Spinal cord (tissue), 10 donors: ENCODE measurements at places on chromosomes 11 and 22. TPM values are rescaled to one million over a fixed set of nuclear protein-coding genes. Genes with fewer than 3 reads are reported as not detected.

Gene YPEL4
- 3.3 TPM for total RNA-seq

Gene OR51E2
- 0.39 TPM for total RNA-seq

Gene OR51B4
- total RNA-seq = 0.17 TPM

Gene LBHD1
- total RNA-seq = 2.9 TPM

Gene CRYBB1
- total RNA-seq = 3.1 TPM

Gene PATE4
- not detected for total RNA-seq

DNA sequence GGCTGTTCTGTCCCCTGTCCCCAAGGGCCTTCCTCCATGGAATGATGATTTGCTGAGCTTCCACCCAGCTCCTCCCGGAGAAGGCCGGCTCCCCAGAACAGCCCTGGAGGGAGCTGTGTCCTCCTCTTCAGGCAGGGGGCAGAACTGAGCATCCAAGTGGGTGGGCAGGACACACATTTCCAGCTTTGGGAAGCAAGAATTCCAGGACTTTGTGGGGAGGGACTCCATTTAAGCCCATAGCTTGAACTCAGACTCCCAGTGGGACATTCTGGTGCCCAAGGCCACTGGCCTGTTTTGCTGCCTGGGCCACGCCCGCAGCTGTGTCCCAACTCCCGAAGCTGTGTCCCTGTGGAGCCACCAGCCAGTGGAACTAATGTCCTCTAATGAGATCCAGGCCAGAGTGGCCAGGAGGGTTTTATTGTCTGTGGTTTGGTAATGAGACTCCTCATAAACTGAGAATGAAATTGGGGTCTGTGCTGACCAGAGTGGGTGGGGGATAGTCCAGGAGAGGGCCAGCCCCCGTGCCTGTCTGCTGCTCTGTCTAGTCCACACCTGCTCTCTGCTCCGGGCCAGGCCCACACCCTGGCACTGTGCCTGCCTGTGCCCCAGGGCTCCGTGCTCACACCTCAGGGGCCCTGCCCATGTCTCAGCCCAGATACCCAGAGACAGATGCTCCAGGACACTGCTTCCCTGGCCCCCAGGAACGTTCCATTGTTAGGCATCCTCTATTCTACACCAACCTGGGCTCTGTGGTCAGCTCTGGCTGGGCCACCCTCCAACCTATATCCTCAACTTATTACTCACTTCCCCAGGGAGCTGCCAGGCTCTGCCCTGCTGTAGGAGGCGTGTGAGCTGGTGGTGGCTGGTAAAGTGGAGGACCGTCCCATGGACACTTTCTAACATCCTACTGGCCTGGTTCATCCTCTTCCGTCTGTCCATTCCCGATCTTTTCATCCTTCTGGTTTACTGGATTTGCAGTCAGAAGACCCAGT lies 7.6 kb downstream of the NECTIN1 start:
- peaks cover 2% of the 10 kb centered on the region for H3K27me3 ChIP-seq
- no peak overlapping the region for H3K4me3 ChIP-seq
- peaks cover 67% of the 10 kb centered on the region for H3K4me1 ChIP-seq

- no peak overlapping the region for H3K27ac ChIP-seq
- H3K4me1 ChIP-seq = peaks cover 41% of the 10 kb centered on the region
- peak; percentile 18 for DNase-seq
- H3K4me3 ChIP-seq = no peak overlapping the region
- no peaks in the 10 kb centered on the region for H3K36me3 ChIP-seq
Measured at GRCh38 chr11:120061036-120061760, 76.7 kb downstream of the TRIM29 start.

DNA sequence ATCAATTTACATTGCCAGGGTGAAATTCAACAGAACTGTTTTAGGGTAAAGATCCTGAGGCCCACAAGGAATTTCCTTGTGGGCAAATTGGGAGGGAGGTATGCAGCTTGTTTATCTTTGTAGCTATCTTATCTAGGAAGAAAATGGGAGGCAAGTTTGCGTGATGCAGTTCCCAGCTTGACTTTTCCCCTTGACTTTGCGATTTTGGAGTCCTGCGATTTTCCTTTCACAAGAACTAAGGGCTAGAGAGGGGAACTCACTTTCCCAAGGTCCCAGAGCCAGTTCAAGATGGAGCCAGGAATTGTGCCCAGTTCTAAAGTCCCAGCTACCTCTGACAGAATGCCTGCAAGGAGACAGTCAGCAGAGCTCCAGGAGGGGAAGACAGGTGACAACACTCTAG lies 30.7 kb downstream of the RIBC2 start:
- no peak for DNase-seq
- no peaks in the 10 kb centered on the region for H3K27me3 ChIP-seq
- H3K36me3 ChIP-seq = no peaks in the 10 kb centered on the region
- peaks cover 12% of the 10 kb centered on the region for H3K4me1 ChIP-seq

- no peak for DNase-seq
- no peak overlapping the region for H3K27ac ChIP-seq
- H3K4me1 ChIP-seq = no peaks in the 10 kb centered on the region
- no peaks in the 10 kb centered on the region for H3K36me3 ChIP-seq
Measured at GRCh38 chr11:28767574-28767973, 659.4 kb downstream of the METTL15 start.

- H3K27ac ChIP-seq = no peak overlapping the region
- H3K4me1 ChIP-seq = peaks cover 15% of the 10 kb centered on the region
- no peak overlapping the region for H3K4me3 ChIP-seq
- peaks cover 17% of the 10 kb centered on the region for H3K27me3 ChIP-seq
Measured at GRCh38 chr11:69839516-69839915, 20.3 kb upstream of the FGF3 start.

GRCh38 chr11:12469451-12469850 lies 92.1 kb downstream of the PARVA start:
- no peaks in the 10 kb centered on the region for H3K36me3 ChIP-seq
- no peak for DNase-seq
- H3K4me1 ChIP-seq = peaks cover 7% of the 10 kb centered on the region
- H3K27me3 ChIP-seq = no peaks in the 10 kb centered on the region

- H3K4me1 ChIP-seq = no peaks in the 10 kb centered on the region
- no peak overlapping the region for H3K27ac ChIP-seq
- no peak overlapping the region for H3K4me3 ChIP-seq
Measured at GRCh38 chr11:61307354-61307753, 12.2 kb upstream of the VWCE start.

DNA sequence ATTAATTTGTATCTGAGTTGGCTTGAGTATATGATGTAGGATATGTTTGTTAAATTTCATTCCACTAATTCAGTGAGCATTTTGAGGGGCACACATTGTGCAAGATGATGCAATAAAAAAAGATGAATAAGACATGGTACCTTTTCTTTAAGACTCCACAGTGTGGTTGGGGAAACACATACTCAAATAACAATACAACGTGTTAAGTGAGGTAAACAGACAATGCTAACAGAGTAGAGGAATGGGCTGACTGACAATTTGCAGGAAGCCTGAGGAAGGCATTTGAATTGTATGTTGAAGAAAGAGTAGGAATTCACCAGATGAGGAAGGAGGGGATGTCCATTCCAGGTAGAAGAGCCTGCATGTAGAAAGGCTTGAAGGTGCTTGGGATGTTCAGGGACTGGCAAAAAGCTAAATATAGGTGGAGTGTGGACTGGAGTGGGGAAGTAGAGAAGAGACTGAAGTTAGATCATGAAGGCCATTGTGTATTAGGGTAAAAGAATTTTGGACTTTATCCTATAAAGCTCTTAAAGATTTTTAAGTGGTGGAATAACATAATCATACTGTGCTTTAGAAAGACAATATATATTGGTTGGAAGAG lies 6.8 kb downstream of the RNF169 start:
- H3K27me3 ChIP-seq = no peaks in the 10 kb centered on the region
- H3K27ac ChIP-seq = no peak overlapping the region
- no peak overlapping the region for H3K4me3 ChIP-seq
- DNase-seq = no peak
- no peaks in the 10 kb centered on the region for H3K36me3 ChIP-seq

DNA sequence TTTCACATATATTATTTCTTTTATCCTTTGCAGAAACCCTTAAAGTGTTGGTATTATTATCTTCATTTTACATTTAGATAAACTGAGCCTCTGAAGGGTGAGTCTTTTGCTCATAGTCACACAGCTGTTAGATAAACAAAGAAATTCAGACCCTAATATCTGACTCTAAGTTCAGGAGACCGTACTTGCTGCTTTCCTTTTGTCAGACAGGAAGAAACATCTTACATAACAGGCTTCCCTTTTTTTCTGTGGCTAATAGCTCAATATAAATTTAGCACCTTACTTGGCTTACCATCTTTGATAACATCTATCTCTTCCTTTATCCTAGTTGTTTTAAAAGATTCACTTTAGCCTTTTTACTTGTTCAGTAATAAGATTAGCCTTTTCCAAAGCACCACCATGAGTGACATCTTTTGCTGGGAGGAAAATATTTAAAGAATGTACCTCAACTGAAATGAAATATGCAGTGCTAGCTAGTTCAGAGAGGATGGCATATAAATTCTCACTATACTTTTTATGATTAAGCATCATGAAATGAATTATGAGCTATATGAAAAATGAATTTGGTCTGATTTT lies 128.6 kb downstream of the WNT11 start:
- no peaks in the 10 kb centered on the region for H3K4me1 ChIP-seq
- no peak overlapping the region for H3K4me3 ChIP-seq
- no peaks in the 10 kb centered on the region for H3K36me3 ChIP-seq
- H3K27me3 ChIP-seq = no peaks in the 10 kb centered on the region
- no peak for DNase-seq

- no peaks in the 10 kb centered on the region for H3K36me3 ChIP-seq
- peaks cover 42% of the 10 kb centered on the region for H3K4me1 ChIP-seq
- H3K4me3 ChIP-seq = peak overlapping the region; percentile 40
- peaks cover 4% of the 10 kb centered on the region for H3K27me3 ChIP-seq
Measured at GRCh38 chr22:44023404-44024287, 456 bp upstream of the PARVB start.

GRCh38 chr11:32385998-32386397 lies 49.3 kb downstream of the WT1 start:
- DNase-seq = no peak
- H3K27me3 ChIP-seq = peaks cover 2% of the 10 kb centered on the region
- H3K4me3 ChIP-seq = no peak overlapping the region

- H3K27ac ChIP-seq = no peak overlapping the region
- H3K36me3 ChIP-seq = no peaks in the 10 kb centered on the region
- H3K27me3 ChIP-seq = no peaks in the 10 kb centered on the region
- DNase-seq = no peak
Measured at GRCh38 chr11:35165423-35166368, 26.7 kb downstream of the CD44 start.

GRCh38 chr22:42716221-42716620 lies 4.4 kb downstream of the A4GALT start:
- no peak for DNase-seq
- no peak overlapping the region for H3K27ac ChIP-seq
- H3K27me3 ChIP-seq = peaks cover 30% of the 10 kb centered on the region
- no peaks in the 10 kb centered on the region for H3K36me3 ChIP-seq
- no peak overlapping the region for H3K4me3 ChIP-seq

GRCh38 chr11:8593935-8594909 lies at the start of gene STK33:
STK33 (minus strand) TSS chr11:8594228; CDS start chr11:8474905, 119,323 bp downstream.
- peaks cover 13% of the 10 kb centered on the region for H3K4me1 ChIP-seq
- no peaks in the 10 kb centered on the region for H3K36me3 ChIP-seq
- no peaks in the 10 kb centered on the region for H3K27me3 ChIP-seq

DNA sequence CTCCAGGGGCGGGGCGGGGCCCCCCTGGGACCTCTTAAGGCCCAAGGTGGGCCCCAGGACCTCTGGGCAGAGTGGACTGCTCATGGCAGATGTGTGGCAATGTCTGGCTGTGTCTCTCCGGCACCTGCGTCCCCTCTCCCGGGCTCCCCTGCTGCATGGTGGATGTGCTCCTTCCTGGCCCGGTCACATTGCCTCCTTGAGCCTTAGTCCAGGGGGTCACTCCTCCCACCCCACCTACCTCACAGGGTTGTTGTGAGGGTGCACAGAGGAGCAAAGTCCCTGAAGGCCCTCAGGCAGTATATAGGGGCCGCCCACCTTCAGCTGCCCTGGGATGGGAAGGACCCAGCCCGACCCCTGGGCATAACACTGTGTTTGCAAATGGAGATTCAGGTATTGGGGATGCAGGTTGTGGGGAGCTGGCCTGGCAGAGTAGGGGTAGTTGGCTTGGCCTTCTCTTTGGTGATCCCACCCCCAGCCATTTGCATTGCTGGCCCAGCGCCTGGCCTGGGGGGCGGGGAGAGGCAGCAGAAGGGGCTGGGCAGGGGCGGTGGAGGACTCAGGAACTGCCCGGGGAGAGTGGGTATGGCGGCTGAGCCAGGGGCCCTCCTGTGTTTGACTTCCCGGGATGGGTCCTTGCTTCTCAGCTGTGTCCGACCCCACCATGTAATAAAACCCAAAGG lies 11.3 kb downstream of the KCTD17 start:
- peaks cover 7% of the 10 kb centered on the region for H3K4me1 ChIP-seq
- no peak for DNase-seq
- no peak overlapping the region for H3K4me3 ChIP-seq
- H3K27me3 ChIP-seq = peaks cover 2% of the 10 kb centered on the region
- no peak overlapping the region for H3K27ac ChIP-seq

DNA sequence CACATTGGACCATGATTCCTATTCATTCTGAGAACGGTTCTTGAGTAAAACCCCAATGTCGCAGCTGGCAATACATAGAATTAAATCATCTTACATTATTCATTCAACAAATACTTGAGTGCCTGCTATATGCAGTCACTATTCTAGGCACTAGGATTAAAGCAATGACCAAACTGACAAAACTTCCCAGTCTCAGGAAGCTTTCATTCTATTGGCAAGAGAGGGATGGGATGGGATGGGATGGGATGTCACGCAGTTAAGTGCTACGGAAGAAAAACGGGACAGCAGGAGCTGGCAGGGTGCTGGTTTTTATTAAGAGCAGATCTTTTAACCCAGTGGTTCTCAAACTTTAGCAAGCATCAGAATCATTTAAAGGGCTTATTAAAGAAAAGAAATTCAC lies 2.9 kb downstream of the PAK1 start:
- DNase-seq = no peak
- H3K36me3 ChIP-seq = no peaks in the 10 kb centered on the region
- no peak overlapping the region for H3K27ac ChIP-seq
- no peaks in the 10 kb centered on the region for H3K27me3 ChIP-seq
- H3K4me1 ChIP-seq = peaks cover 6% of the 10 kb centered on the region

DNA sequence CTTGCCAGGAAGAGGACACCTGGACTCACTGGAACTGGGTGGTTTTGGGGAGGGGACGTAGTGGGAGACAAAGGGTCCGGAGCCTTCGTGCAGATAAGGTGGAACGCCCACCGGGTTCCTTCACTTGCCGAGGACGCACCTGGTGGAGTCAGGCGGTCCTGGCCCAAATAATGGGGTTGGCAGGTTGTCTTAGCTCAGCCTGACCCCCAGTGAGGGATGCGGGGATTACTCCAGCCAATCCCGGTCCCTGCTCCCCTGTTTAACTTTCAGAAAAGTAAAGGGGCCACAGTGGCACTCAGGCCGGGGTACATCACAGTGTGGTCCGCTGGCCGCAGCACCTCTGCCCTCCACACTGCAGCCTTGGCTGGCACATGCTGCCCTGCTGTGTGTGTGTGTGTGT lies 18.0 kb downstream of the A4GALT start:
- H3K4me3 ChIP-seq = no peak overlapping the region
- DNase-seq = no peak
- no peaks in the 10 kb centered on the region for H3K36me3 ChIP-seq
- no peaks in the 10 kb centered on the region for H3K4me1 ChIP-seq
- no peaks in the 10 kb centered on the region for H3K27me3 ChIP-seq

- no peak for DNase-seq
- no peak overlapping the region for H3K27ac ChIP-seq
- H3K27me3 ChIP-seq = no peaks in the 10 kb centered on the region
- no peaks in the 10 kb centered on the region for H3K36me3 ChIP-seq
Measured at GRCh38 chr22:43731988-43732387, 80.1 kb downstream of the EFCAB6 start.

- peaks cover 59% of the 10 kb centered on the region for H3K36me3 ChIP-seq
- no peak overlapping the region for H3K4me3 ChIP-seq
- peaks cover 26% of the 10 kb centered on the region for H3K4me1 ChIP-seq
Measured at GRCh38 chr11:454043-454442, 4.0 kb downstream of the PTDSS2 start.

- H3K27ac ChIP-seq = no peak overlapping the region
- DNase-seq = no peak
Measured at GRCh38 chr11:118318124-118318523, 13.6 kb downstream of the CD3E start.
